ENCODE measurements at places on chromosomes 11 and 22.

- no peak for DNase-seq
Measured at GRCh38 chr22:27050771-27051170, 393.4 kb downstream of the MIAT start.

- DNase-seq: no peak
Measured at GRCh38 chr22:19042285-19043120, 79.7 kb downstream of the DGCR2 start.

- DNase-seq: no peak
Measured at GRCh38 chr22:23380230-23380573, 199.9 kb downstream of the IGLL1 start.

GRCh38 chr11:16469968-16470367, 113.6 kb upstream of the SOX6 start:
- no peak for DNase-seq

GRCh38 chr11:19573666-19574065, 139.0 kb upstream of the NAV2 start:
- DNase-seq: no peak

- DNase-seq: no peak
Measured at GRCh38 chr22:22245256-22245909, 797 bp downstream of the VPREB1 start.

All from stimulated activated CD4-positive, alpha-beta T cell treated with anti-CD3 and anti-CD28 coated beads, TNF-alpha, amount 100 ng/mL, for 24 hours (primary cell).